ENCODE measurements at places on chromosomes 4 and X.

- DNase-seq, result no peak
Measured at GRCh38 chr4:1246901-1247863, 1.7 kb downstream of the CTBP1 start.

DNA sequence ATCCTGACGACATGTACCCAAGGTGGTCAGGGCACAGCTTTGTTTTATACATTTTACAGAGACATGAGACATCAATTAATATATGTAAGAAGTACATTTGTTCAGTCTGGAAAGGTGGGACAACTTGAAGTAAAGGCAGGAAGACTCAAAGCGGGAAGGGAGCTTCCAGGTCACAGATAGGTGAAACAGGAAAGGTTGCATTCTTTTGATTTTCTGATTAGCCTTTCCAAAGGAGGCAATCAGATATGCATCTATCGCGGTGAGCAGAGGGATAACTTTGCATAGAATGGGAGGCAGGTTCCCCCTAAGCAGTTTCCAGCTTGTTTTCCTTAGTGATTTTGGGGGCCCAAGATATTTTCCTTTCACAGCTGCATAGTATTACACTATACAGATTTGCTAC, 358.4 kb downstream of the GLUD2 start:
- no peak for DNase-seq

- DNase-seq, result no peak
Measured at GRCh38 chr4:24559032-24559821, 25.1 kb downstream of the DHX15 start.

DNA sequence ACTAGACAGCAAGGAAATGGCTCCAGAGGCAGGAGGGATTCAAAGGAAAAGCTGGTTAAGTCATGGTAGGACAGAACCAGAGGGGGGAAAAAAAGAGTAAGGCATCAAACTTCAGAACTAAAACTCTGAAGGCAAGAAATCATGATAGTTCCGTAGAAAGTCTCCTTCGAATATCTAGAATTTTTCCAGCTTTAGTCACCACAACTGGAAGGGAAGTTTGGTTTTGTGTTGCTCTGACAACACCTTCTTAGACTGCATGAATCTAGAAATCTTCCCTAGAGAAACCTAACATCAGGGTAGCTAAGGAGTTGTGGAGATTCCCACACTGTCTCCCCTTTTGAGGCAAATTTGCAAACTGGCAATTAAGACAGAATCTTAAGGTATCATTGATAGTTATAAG, 33.7 kb downstream of the AMMECR1 start:
- no peak for DNase-seq

GRCh38 chr4:153791746-153792617, 3.1 kb upstream of the SFRP2 start:
- DNase-seq, result no peak

- DNase-seq, result no peak
Measured at GRCh38 chr4:48129307-48130014, 4.6 kb downstream of the TXK start.

DNA sequence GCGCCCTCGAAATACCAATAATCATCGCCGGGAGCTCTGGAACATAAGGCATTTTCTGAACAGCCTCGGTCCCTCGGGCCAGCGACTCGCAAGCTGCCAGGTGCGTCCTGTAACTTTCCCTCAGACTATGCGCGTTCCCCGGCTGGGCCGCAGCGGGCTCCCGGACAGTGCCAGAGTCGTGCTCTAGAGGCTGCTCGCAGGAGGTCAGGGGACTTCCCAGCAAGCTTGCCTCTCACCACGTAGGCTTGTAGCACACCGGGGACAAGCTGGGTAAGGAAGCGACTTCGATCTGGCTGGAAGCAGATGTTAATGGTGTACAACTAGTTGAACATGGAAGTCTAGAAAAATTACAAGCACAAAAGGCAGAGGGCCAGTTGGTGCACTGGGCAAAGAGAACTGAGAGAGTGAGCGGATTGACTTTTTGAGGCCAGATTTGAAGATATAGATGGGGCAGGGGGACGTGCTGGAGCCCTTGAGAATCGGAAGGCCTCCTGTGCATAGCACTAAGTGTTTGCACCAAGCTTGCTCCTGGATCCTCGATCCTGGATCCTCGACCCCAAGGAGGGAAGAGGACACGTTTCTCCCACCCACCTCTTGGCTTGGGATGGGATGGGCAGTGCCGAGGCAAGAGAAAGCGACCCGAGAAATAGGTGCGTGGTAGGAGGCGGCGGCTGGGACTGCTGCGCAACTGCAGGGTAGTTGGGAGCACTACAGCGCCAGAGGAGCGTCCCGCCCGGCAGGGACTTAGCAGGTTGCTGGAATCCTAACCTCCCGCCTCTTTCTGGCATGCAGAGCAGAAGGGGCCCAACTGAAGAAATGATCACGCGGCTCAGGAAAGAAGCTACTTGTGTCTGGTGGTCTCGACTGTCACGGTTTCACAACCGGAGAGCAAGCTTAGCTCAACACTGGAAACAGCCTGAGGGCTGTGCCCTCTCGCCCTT, 19.9 kb upstream of the ZIC3 start:
- DNase-seq, result no peak

GRCh38 chr4:8041172-8041571, 101.5 kb upstream of the AFAP1 start:
- DNase-seq, result no peak

GRCh38 chrX:15855568-15856221, 1.1 kb upstream of the AP1S2 start:
- no peak for DNase-seq

DNA sequence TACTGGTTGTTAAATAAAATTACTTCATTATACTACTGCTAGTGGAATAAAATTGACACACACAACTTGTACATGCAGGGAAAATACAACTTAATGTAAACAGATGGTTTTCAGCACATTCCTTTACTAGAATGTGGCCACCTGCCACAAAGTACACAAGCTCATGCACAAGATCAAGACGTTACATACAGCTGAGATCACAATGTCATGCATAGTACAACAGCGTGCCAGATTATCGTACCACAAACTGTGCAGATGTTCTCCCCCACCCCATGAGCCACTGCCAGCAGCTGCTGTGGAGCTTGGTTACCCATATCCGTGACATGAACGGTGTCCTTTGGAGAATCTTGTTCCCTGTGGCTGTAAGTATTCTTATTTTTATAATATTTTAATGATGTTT, 27.7 kb downstream of the FBXO8 start:
- no peak for DNase-seq

DNA sequence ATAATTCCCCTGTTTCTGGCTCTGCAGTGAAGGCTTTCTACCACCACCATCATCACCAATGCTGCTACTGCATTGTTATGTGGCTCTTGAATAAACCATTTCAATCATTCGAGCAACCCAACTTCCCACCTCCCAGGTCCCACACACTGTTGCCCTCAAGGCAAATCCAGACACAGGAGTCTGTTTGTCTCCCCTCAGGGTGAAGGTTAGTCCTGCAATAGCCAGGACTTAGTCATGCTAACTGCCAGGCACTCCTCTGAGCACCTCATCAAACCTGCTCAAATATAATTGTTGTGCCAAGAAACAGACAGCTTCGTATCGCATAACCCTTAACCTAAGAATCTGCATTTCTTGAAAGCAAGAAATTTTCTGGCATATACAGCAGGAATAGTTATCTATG, 213.2 kb downstream of the KDR start:
- DNase-seq, result no peak
